ENCODE measurements at places on chromosomes 7 and 10.

- no peak for DNase-seq
These were observed 1.9 kb downstream of the SKIDA1 start for GRCh38 chr10:21523557-21524008.

- DNase-seq: no peak
These were observed 9.4 kb upstream of the PRKCQ start for GRCh38 chr10:6589287-6590094.

DNA sequence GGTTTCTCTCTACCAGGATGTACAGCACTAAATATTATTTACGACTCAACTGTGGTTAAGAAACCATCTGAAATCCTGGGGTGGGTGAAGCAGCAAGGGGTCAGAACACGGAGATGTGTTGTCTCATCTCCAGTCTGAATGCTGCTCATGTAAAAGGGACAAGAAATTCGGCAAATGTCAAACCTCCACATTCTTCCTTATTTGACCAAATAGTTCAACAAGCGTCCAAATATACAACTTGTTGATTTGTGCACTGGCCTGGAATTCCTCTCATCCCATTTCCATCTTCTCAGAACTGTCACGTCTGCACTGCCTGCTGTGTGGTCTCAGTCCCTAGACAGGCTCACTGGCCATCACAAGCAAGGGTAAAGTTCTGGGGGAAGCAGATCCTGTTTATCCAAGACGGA is 520.0 kb downstream of the PARD3 start:
- no peak for DNase-seq

DNA sequence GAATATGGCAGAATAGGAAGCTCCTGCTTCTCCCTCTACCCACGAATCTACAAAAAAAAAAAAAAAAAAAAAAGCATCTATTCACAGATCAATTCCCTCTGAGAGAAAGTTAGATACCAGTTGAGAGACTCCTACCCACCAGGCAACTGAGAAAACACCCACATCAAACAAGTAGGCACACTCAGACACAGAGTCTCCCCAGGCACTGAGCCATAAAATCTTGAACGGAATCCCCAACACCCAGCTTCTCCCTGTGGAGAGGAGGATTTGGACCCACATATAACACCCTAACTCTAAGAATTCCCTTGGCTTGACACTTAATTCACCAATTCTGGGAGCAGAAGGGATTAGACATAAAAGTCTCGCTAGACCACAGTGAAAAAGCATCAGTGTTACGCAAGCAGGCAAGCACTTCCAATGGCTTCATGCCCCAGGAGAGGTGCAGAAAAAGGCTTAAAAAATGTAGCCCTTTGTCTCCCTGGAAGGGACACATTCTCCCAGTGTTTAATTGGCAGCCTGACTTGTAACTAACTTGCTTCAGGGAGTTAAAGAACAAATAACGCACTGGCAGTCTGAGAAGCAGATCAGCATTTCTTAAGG is 192.2 kb downstream of the ELAPOR2 start:
- DNase-seq: no peak
